BJ (cell line): ENCODE measurements at places on chromosomes 2 and 18. TPM values are rescaled to one million over a fixed set of nuclear protein-coding genes. Genes with fewer than 3 reads are reported as not detected.
A peak's percentile ranks its signal among the peaks of the same experiment; 100 is the strongest.

TRIM43 gene
- not detected in 2 replicates for polyA plus RNA-seq

GRCh38 chr2:73172963-73173362, 29.4 kb upstream of the NOTO start:
- no peak for DNase-seq

CYTIP gene
- polyA plus RNA-seq, result not detected in 2 replicates

DNA sequence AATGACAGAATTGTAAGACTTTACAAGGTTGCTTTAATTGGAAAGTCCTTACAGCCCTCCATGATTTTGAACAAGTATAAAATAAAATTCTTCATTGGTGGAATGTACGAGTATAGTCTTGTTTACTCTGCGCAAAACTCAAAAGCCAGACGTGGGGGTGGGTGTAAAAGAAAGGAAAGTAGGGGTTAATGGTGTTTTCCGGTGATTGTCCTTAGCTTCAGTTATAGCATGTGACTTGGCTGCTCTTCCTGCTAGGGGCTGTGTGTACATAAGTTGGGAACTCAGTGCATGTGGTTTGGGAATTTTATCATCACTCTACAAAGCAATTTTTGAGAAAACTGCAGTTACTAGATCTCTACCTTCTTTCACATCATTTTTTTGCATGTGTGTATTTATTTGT, 82.4 kb upstream of the CAVIN2 start:
- DNase-seq, result no peak

DNA sequence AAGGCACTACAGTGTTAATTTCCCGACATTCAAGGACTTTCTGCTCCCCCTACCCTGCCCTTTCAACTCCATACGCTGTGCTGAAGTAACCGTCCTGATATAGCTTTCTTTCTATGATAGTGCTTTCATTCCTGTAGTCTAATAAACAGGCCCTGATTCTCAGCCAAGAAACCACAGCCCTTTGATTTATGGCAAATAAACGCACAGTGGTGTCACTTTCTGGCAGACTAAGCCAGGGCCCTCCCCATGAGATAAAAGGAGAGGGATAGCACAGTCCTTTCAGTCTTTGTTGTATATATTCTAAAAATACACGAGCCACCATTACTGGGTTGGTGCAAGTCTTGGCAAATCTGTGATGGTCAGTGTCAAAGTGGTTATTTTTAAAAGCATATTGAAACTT, 291.2 kb downstream of the ALPK2 start:
- DNase-seq, result no peak

DNA sequence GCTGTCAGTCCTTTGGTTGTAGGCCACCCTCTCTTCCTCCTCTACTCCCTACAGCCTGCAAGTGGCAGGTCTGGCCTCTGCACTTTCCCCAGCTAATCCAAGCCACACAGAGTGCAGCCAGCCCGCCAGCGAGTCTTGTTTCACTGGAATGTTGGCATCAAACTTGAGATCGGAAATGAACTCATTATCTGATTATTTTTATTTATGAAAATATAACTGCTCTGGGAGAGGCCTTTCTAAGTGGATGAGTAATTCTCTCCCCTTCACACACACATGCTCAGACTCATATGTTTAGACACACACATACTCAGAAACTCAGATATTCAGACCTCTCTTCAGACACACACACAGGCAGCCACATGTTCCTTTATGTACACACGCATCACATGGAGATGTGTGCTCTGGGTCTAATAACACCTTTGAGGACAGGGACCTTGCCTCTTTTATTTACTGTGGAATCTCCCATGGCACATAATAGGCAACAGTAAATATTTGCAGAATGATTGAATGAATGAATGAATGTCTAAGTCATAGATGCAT, 151.3 kb downstream of the ZFP36L2 start:
- peak; percentile 97 for DNase-seq

CDK15 gene
- polyA plus RNA-seq, result 8.2 and 11.4 TPM in 2 replicates

LRP1B gene
- polyA plus RNA-seq, result 0.04 and 0.11 TPM in 2 replicates

SP3 gene
- polyA plus RNA-seq, result 33.2 and 50.0 TPM in 2 replicates

ANKRD23 gene
- polyA plus RNA-seq, result 0.85 and 1.4 TPM in 2 replicates

DNA sequence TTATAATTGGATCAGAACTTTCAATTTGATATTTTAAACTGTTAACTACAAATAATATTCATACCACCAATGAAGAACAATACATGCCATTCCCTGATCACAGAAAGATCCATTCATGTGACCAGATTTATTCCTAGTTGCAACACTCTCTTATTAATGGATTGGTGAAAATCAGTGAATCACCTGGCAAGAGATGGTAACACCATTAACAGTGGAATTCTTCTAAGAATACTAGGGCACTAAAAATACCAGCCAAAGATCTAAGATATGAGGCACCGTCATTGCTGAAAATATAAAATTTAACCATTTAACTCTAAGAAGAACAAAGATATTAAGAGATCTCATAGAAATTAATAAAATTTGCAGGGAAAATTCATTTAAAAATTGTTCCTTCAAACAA, 58.1 kb downstream of the MAP4K3 start:
- no peak for DNase-seq
